DND-41 (cell line): ENCODE measurements at places on chromosomes 4 and X.

DNA sequence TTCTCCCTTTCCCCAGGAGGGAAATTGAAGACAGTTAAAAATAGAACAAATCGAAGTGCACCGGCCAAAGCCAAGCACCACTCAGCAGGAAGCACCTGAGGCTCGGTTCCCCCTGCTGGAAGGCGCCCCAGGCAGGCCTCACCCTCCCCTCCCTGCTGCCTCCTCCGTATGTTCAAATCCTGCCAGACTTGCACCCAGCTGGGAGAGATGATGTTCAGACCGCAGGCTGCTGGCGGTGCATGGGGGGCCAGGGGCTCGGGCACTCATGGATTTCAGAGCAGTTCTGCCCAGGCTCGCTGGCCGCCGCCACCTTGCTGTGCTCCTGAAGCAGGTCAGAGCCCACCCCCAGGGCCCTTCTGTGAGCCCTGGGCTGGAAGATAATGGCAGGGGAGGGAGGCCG is 91.4 kb downstream of the DCTD start:
- DNase-seq = no peak
- H3K27me3 ChIP-seq = no peaks in the 10 kb centered on the region
- H3K4me3 ChIP-seq = no peak overlapping the region
- H3K27ac ChIP-seq = no peak overlapping the region

GRCh38 chrX:22373094-22373493 is 100.4 kb downstream of the CBLL2 start:
- no peaks in the 10 kb centered on the region for H3K27me3 ChIP-seq
- no peaks in the 10 kb centered on the region for H3K36me3 ChIP-seq
- no peak overlapping the region for H3K4me3 ChIP-seq
- H3K27ac ChIP-seq = no peak overlapping the region
- no peak for DNase-seq

DNA sequence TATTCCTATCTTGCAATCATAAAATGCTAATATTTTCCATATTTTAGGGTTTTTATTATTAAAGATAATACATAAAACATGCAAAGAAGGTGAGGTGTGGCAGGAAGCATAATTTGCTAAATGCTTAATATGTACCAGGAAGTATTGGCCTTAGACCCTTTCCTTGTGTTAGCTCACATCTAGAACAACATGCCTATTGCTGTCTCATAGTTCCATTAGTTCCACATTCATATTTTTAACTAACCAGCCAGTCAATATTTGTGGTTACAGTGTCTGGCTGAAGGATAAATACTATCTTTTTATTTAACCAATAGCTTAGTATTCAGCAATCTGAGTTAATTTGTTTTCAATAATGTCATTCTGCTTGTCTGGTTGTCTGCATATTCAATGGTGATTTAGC is 432.6 kb downstream of the INPP4B start:
- H3K4me3 ChIP-seq = no peak overlapping the region
- DNase-seq = no peak
- peaks cover 16% of the 10 kb centered on the region for H3K4me1 ChIP-seq
- H3K36me3 ChIP-seq = no peaks in the 10 kb centered on the region
- H3K27me3 ChIP-seq = no peaks in the 10 kb centered on the region

- H3K4me3 ChIP-seq = no peak overlapping the region
- H3K27me3 ChIP-seq = no peaks in the 10 kb centered on the region
- H3K36me3 ChIP-seq = no peaks in the 10 kb centered on the region
- H3K27ac ChIP-seq = no peak overlapping the region
- DNase-seq = no peak
Observed at GRCh38 chr4:158229768-158230167, 19.5 kb downstream of the TMEM144 start.

DNA sequence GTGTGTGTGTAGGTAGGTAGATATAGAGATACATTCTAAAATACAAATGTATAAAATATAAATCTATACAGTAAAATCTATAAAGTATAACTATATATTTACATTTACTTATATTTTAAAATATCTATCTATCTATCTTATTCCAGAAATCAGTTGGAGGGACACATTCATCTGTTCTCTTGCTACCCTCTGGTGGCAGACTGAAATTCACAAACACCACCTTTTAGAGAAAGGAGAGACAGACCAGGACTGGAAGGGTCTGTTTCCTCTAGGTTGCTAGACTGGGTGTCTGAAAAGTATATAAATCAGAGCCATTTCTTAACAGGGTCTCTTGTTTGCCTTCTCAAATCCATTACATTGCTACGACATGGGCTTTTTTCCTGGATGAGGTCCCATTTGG is 343.0 kb downstream of the OPHN1 start:
- no peak for DNase-seq
- no peaks in the 10 kb centered on the region for H3K27me3 ChIP-seq
- no peak overlapping the region for H3K4me3 ChIP-seq

DNA sequence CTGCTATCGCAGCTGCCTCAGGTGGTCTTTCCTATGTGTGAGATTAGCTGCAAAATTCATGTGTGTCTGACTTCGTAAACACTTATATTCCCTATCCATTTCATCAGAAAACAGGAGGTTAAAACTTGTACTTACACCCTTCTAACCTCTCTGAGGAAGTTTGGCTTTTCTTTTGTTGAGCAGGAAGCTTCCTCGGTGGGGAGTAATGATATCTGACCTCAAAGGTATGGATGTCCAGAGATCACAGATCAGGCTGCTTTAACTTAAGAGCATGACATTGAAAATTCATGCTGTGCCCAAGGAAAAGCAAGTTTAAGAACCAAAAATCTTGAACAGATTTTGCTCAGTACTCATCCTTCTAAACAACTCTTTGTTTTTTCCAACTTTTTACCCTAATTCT is 429.1 kb downstream of the STIM2 start:
- DNase-seq = no peak
- no peak overlapping the region for H3K27ac ChIP-seq
- H3K4me1 ChIP-seq = no peaks in the 10 kb centered on the region
- H3K27me3 ChIP-seq = no peaks in the 10 kb centered on the region

GRCh38 chrX:41142130-41142910 is 57.1 kb downstream of the USP9X start:
- H3K4me1 ChIP-seq = no peaks in the 10 kb centered on the region
- DNase-seq = no peak
- H3K36me3 ChIP-seq = peaks cover 39% of the 10 kb centered on the region
